ENCODE measurements at places on chromosomes 4 and X. TPM values are rescaled to one million over a fixed set of nuclear protein-coding genes. Genes with fewer than 3 reads are reported as not detected.

DNA sequence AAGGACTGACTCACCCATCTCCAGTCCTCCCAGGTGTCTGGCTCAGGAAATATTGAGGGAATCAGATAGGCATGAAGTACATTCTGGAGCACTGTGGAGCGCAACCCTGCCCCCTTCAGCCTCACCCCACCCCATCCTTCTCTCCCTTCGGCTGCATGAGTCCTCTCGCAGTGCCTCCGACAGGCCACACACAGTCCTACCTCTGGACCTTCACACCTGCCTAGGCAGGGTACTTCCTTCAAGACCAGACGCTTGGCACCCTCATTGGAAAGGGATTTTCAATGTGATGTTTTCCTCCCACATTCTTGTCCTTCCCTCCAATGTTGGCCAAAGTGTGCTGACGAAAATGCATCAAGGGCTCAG is 26.8 kb upstream of the PPP2R2C start:
- no peaks in the 10 kb centered on the region for H3K36me3 ChIP-seq
- no peak overlapping the region for H3K27ac ChIP-seq
- peaks cover 4% of the 10 kb centered on the region for H3K27me3 ChIP-seq
- no peaks in the 10 kb centered on the region for H3K4me1 ChIP-seq

GRCh38 chr4:78079726-78080430 is 22.8 kb downstream of the FRAS1 start:
- no peak overlapping the region for H3K27ac ChIP-seq
- no peak overlapping the region for H3K4me3 ChIP-seq
- H3K27me3 ChIP-seq, result peaks cover 5% of the 10 kb centered on the region
- H3K36me3 ChIP-seq, result no peaks in the 10 kb centered on the region
- no peaks in the 10 kb centered on the region for H3K4me1 ChIP-seq

GRCh38 chrX:123223859-123224258 is 39.8 kb downstream of the GRIA3 start:
- no peaks in the 10 kb centered on the region for H3K36me3 ChIP-seq
- H3K27me3 ChIP-seq, result no peaks in the 10 kb centered on the region
- H3K4me1 ChIP-seq, result no peaks in the 10 kb centered on the region
- no peak overlapping the region for H3K27ac ChIP-seq
- DNase-seq, result no peak

DNA sequence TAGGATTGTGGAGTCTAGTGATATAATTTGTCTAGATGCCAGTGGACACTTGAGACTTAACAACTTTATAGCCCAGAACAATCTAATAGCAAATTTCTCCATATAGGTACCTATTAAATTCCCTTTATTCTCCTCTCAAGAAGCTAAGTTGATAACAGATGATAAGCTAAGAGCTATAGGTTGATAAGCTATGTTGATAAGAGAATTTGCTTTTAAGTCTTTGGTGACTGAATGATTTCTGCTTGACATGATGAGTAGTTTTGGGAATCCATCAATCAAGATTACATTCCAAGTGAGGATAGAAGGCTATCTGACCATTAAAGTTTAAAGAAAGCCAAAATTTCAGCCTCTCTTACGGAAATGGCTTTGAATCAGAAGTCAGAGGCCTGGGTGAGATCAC is 131.6 kb downstream of the EMCN start:
- H3K27me3 ChIP-seq, result no peaks in the 10 kb centered on the region
- H3K36me3 ChIP-seq, result no peaks in the 10 kb centered on the region
- no peak overlapping the region for H3K4me3 ChIP-seq
- no peak for DNase-seq
- H3K27ac ChIP-seq, result no peak overlapping the region

- no peaks in the 10 kb centered on the region for H3K27me3 ChIP-seq
- H3K27ac ChIP-seq, result no peak overlapping the region
- H3K4me3 ChIP-seq, result no peak overlapping the region
- no peak for DNase-seq
- no peaks in the 10 kb centered on the region for H3K36me3 ChIP-seq
Measured at GRCh38 chrX:12411831-12412230, 273.6 kb downstream of the FRMPD4 start.

DNA sequence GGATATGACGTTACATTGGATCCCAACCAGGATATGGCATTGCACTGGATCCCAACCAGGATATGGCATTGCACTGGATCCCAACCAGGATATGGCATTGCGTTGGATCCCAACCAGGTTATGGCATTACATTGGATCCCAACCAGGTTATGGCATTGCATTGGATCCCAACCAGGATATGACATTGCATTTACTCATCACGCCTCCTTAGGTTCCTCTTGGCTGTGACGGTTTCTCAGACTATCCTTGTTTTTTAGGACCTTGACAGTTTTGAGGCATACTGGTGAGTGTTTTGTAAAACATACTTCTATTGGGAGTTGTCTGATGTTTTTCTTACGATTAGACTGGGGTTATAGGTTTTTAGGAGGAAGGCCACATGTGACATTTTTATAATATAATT is 5.4 kb upstream of the ACSL1 start:
- H3K4me1 ChIP-seq, result peaks cover 9% of the 10 kb centered on the region
- no peak overlapping the region for H3K4me3 ChIP-seq
- H3K27ac ChIP-seq, result no peak overlapping the region

DNA sequence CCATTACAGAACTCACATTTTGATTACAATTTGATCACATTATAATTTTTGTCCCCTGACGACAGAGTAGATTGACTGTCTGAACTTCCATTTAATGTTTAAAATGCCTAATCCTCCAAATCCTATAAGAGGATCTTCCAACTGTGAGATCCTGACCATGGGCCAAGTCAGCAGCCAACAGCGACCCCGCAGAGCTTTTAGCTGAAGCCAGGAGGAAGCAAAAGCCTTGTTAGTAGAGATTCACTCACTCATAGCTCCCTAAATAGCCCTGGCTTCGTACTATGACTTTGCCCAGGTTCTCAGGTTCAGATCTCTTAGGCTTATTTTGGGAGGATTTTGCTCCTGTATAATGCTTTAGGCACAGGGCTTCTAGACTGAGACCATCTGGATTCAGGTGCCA is 413.1 kb downstream of the NKX6-1 start:
- no peak overlapping the region for H3K27ac ChIP-seq
- no peak overlapping the region for H3K4me3 ChIP-seq
- no peaks in the 10 kb centered on the region for H3K27me3 ChIP-seq

DNA sequence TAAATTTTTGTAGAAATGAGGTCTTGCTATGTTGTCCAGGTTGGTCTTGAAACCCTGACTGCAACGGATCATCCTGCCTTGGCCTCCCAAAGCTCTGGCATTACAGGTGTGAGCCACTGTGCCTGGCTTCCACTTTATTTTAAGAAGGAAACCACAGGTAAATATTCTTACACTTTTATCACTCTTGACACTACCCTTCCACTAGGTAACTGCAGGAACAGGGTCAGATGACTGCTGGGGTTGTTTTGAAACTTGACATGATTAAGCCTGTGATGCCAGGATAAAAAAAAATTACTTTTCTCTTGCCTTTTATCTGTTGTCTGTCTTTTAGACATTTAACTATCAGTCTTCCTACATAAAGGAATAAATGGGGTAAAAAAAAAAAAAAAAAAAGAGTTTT is 43.5 kb downstream of the COQ2 start:
- H3K4me3 ChIP-seq, result no peak overlapping the region
- no peak overlapping the region for H3K27ac ChIP-seq
- no peak for DNase-seq
- H3K27me3 ChIP-seq, result no peaks in the 10 kb centered on the region
- H3K4me1 ChIP-seq, result peaks cover 20% of the 10 kb centered on the region
- no peaks in the 10 kb centered on the region for H3K36me3 ChIP-seq

- H3K27me3 ChIP-seq, result no peaks in the 10 kb centered on the region
- DNase-seq, result no peak
- H3K4me1 ChIP-seq, result peaks cover 17% of the 10 kb centered on the region
- no peaks in the 10 kb centered on the region for H3K36me3 ChIP-seq
Measured at GRCh38 chrX:107823456-107823855, 2.2 kb upstream of the MID2 start.

DNA sequence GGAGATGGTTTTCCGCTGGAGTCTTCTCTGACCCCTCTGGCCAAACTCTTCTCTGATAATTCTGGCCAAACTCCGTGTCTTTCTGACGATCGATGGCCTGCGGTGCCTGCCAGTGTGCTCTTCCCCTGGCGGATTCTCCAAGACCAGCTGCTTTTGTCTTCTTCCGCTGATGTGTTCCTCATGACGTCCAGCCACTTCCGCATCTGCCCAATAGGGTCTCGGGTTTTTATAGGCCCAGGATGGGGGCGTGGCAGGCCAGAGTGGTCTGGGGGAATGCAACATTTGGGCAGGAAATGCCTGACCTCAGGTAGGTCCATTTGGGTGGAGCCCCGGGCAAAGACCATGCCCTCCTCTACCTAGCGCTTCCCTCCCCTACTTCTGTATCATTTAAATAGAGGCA is 1542.1 kb downstream of the STIM2 start:
- H3K4me3 ChIP-seq, result no peak overlapping the region
- no peaks in the 10 kb centered on the region for H3K27me3 ChIP-seq
- no peaks in the 10 kb centered on the region for H3K36me3 ChIP-seq
- H3K27ac ChIP-seq, result no peak overlapping the region
- DNase-seq, result no peak

- H3K36me3 ChIP-seq, result no peaks in the 10 kb centered on the region
- H3K27me3 ChIP-seq, result no peaks in the 10 kb centered on the region
- no peaks in the 10 kb centered on the region for H3K4me1 ChIP-seq
- H3K27ac ChIP-seq, result no peak overlapping the region
- no peak overlapping the region for H3K4me3 ChIP-seq
Measured at GRCh38 chrX:96987228-96987627, 103.5 kb downstream of the RPA4 start.

DNA sequence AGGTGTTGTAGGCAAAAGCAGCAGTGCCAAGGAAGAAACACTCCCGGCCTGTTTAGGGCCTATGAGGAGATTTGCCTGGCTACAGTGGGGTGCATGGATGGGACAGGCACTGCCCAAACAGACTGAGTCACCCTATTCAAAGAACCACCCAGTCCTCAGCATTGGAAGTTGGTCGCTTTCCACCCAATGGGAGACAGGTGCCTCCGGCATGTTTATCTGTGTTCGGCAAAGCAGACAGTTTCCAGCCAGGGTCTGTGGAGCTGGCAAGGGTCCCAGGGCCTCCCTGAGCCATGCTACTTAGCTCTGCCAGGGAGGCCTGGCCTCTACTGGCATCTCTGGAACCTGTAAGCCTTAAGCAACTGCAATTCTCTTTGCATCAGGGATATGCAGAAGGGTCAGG is 165.1 kb upstream of the ATP6AP2 start:
- DNase-seq, result no peak
- H3K27ac ChIP-seq, result no peak overlapping the region
- H3K27me3 ChIP-seq, result no peaks in the 10 kb centered on the region
- peaks cover 11% of the 10 kb centered on the region for H3K4me1 ChIP-seq

DNA sequence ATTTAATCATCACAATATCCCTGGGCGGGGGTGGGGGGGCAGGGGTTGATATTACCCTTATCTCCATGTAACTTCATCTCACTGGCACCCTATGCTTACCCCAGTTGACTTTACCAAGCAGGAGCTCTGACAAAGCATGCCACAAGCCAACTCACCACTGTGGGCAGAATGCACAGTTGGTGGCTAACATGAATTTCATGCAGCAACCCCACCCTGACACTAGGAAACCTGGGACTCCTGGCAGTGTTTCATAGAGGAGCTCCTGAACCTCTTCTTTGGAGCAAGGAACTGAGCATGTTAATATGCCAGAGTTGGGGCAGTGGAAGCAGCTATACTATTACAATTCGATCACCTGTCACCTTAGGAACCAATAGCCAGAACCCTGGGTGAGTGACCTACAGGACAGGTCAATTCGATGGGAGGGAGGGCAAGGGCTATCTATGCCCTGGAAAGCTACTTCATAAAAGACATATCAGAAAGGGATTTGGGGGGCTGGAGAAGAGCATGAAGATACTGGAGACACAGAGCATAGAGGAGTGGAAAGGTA is 97.2 kb upstream of the ACSL4 start:
- no peaks in the 10 kb centered on the region for H3K4me1 ChIP-seq
- H3K36me3 ChIP-seq, result no peaks in the 10 kb centered on the region
- H3K27ac ChIP-seq, result no peak overlapping the region
- DNase-seq, result no peak
- no peak overlapping the region for H3K4me3 ChIP-seq
- no peaks in the 10 kb centered on the region for H3K27me3 ChIP-seq

DNA sequence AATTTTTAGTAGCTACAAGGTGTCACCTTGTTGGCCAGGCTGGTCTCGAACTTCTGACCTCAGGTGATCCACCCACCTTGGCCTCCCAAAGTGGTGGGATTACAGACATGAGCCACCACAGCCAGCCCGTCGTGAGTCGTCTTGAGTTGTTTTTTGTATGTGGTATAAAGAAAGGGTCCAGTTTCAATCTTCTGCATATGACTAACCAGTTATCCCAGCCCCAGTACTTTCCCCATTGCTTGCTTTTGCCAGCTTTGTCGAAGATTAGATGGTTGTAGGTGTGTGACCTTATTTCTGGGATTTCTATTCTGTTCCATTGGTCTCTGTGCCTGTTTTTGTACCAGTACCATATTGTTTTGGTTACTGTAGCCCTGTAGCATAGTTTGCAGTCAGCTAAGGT is 105.9 kb downstream of the OR13H1 start:
- no peak overlapping the region for H3K4me3 ChIP-seq
- H3K27ac ChIP-seq, result no peak overlapping the region
- no peaks in the 10 kb centered on the region for H3K36me3 ChIP-seq
- H3K4me1 ChIP-seq, result no peaks in the 10 kb centered on the region

DNA sequence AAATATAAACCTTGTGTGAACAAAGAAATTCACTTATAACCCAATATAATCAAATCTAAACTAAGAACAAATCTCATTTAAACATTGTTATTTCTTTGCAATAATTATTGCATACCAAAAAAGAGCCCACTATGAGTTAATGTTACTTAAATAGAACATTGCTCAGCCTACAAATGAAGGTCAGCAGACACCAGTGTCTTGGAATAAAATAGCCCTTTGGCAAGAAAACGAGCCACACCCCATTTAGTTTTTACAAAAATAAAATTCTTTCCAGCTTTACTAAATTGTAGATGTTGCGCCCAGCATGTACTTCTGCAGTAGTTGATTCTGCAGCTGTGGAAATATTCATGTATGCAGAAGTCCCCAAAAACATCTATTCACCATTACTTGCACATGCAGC is 12.2 kb downstream of the PLS3 start:
- H3K27me3 ChIP-seq, result no peaks in the 10 kb centered on the region
- no peak overlapping the region for H3K4me3 ChIP-seq
- H3K36me3 ChIP-seq, result no peaks in the 10 kb centered on the region
- no peaks in the 10 kb centered on the region for H3K4me1 ChIP-seq
- H3K27ac ChIP-seq, result no peak overlapping the region
- DNase-seq, result no peak

- no peaks in the 10 kb centered on the region for H3K36me3 ChIP-seq
- H3K4me1 ChIP-seq, result no peaks in the 10 kb centered on the region
- H3K4me3 ChIP-seq, result no peak overlapping the region
- no peak overlapping the region for H3K27ac ChIP-seq
Measured at GRCh38 chr4:185933078-185933581, 121.1 kb upstream of the SORBS2 start.

- no peaks in the 10 kb centered on the region for H3K4me1 ChIP-seq
- H3K4me3 ChIP-seq, result no peak overlapping the region
- H3K36me3 ChIP-seq, result no peaks in the 10 kb centered on the region
- H3K27ac ChIP-seq, result no peak overlapping the region
- no peak for DNase-seq
Measured at GRCh38 chr4:138772366-138772765, 243.2 kb upstream of the NOCT start.

The TMEM255A gene
- not detected for total RNA-seq

The TMEM271 gene
- not detected for total RNA-seq
